NCI-H2081 treated with DMSO at 0.1 percent for 48 hours (cell line): ENCODE measurements at places on chromosomes 5 and 9.

GRCh38 chr5:156800929-156801328 is 49.2 kb upstream of the PPP1R2B start:
- DNase-seq, result no peak

- DNase-seq, result no peak
Measured at GRCh38 chr5:76439201-76439600, 36.1 kb downstream of the IQGAP2 start.

- DNase-seq, result no peak
Measured at GRCh38 chr9:122807271-122807900, 7.5 kb downstream of the OR1K1 start.

DNA sequence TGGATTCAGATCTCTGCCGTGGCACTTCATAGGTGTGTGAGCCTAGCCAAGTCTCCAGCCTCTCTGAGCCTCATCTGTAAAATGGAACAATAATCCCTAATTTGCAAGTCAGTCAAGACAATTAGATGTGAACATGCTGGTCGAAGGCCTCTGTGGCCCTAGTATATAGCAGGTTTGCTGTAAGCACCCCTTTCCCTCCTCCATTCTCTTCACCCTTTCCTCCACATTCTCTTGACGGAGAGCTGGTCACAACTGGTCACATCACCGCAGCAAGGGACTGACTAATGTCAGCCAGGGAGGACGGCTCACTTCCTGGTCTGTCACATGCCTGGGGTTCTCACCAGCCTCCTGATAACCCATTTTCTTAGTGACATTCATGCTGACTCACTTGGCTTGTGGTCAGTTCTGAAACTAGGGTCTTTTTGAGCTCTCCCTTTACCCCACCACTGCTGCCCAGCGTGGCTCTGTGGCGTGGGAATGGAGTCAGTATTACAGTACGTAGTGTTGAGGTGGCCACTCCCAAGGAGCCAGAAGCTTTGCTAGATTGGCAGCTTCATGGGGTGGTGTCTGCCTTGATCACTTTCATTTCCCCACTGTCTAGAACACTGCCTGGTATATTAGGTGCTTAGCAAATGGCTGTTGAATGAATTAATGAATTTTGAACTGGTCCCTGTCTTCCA is 47.8 kb downstream of the ERGIC1 start:
- no peak for DNase-seq

DNA sequence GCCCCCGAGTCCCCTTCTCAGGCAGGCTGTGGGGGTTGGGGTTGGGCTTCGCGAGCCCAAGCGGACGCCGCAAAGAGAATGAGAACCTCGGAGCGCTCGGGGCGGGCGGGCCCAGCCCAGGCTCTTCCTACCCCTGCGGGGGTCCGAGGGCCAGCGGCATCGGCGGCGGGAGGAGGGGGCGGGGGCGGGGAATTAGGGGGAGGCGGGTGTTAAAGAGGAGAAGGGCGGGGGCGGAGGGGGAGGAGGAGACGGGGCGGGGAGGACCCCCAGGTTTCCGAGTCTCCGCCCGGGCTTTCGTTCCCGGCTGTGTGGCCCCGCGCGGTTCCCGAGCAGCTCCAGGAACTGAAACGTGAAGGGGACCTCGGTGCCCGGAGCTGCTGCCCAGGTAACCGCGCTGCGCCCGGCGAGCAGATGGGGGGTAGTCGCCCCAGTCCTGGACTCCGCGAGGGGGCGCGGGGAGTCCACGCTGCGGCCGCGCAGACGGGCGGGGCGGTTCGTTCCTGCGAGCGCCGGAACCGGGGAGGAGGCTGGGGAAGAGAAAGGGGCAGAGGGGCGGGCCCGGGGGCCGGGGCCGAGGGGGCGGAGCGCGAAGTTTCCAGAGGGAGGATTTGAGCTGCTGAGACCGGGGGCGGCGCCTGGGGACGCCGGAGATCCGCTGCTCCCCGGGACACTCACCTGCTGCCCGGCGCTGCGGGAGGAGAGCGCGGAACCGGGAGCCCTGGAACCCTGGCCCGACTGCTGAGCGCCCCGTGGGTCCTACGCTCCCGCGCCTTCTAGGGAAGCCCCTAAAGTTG is 38.4 kb upstream of the PLEKHG4B start:
- DNase-seq, result peak; percentile 68

DNA sequence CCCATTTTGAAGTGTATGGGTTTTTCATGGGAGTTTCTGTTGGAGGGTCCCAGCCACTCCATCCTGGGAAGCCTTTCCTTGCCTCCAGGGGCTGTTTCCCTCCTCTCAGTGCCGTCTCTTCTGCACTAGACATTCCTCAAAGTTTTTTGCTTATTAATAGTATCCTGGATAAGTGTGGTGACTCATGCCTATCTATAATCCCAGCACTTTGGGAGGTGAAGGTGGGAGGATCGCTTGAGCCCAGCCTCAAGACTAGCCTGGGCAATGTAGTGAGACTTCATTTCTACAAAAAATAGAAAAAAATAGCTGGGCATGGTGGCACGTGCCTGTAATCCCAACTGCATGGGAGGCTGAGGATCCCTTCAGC is 43.1 kb downstream of the RALGPS1 start:
- no peak for DNase-seq

GRCh38 chr5:55072666-55073065 is 29.8 kb upstream of the GZMA start:
- DNase-seq, result no peak
